ENCODE measurements at places on chromosomes 13 and 19.

- no peak for DNase-seq
Observed at GRCh38 chr13:113041293-113041690, 64.3 kb upstream of the F7 start.

- DNase-seq, result no peak
Observed at GRCh38 chr13:72004784-72005374, 137.9 kb upstream of the DACH1 start.

DNA sequence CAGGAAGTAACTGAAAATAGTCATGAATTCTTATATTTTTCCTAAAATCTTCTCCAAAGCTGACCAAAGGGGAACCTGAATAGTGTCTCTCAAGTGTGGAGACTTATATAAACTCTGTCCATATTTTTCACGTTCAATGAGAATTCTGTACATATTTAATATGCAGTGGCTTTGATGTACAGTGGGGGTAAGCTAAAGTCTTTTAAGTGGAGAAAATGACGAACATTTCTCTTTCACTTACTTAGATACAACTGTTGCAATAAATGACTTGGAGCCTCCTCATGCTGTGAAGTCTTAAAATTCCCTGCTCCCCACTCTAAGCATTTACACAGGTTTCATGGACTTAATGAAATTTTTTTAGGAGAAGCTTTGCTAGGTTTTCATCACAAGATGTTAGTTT lies 1196.7 kb downstream of the EFNB2 start:
- no peak for DNase-seq

DNA sequence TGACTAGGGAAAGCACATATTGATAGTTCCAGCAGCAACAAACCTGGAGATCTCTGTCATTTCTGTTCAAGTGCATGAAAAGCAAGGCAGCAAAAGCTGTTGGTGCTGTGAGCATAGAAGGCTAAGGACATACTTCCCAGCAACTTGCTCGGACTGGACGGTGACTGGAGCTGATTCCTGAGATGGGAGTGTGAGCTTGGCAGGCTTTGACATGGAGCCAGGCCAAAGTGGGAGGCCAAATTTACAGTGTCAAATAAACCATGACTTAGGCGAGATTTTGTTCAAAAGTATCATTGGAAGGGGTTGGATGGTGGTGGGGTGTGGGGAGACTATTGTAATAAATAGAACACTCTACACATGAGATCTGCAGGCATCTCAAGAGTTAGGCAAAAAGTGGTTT lies 5.9 kb upstream of the ARGLU1 start:
- no peak for DNase-seq

- no peak for DNase-seq
Observed at GRCh38 chr13:105991622-105992277, 543.7 kb downstream of the EFNB2 start.

DNA sequence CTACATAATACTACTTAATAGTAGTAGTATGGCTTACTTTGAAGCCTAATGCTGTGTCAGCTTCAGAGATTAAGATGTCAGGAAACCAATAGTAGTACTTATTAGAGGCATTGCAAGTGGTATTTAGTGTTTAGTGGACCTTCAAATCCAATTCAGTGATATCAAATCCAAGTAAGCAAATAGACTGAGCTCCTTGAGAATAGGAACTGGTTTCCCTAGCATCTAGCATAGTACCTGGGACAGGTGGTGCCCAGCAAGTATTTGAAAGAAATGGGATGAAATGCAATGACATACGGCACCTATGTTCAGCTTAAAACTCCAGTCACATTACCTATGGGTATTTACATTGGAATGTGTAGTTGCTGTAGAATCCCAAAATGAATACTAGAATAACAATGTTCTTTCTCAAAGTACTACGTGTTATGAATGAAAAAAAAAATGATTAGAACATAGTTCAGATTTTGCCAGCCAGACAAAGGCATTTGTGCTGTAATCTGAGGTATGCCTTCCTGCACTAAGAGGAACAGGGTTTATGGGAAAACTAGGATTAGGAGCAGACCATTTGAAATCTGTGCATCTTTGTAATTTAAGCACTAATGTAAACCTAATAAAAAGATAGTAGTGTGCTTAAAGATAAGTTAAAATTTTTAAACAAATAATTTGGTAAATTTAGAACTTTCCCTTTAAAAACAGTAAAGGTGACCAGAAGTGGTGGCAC lies 17.1 kb downstream of the LSM14A start:
- no peak for DNase-seq

- no peak for DNase-seq
Observed at GRCh38 chr13:22240716-22241115, 569.8 kb downstream of the FGF9 start.

DNA sequence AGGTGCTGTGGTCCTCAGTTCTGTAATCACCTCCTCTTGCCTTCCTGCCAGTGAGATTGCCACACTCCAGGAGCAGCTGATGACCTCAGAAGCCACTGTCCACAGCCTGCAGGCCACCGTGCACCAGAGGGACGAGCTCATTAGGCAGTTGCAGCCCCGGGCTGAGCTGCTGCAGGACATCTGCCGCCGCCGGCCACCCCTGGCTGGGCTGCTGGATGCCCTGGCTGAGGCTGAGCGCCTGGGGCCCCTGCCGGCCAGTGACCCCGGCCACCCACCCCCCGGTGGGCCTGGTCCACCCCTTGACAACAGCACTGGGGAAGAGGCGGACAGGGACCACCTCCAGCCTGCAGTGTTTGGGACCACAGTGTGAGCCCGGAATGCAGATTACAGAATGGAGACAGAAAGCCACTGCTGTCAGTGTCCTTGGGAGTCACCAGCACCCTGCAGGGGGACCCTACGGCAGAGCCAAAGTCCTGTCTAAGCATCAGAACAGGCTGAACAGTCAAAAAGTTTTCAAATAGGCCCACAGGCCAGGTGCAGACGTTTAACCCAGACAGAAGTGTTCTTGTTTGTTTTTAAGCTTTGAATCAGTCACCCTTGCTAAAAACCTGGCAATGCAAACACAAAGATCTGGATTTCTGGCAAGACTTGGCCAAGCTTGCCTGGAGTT lies 4.2 kb downstream of the VMAC start:
- no peak for DNase-seq

DNA sequence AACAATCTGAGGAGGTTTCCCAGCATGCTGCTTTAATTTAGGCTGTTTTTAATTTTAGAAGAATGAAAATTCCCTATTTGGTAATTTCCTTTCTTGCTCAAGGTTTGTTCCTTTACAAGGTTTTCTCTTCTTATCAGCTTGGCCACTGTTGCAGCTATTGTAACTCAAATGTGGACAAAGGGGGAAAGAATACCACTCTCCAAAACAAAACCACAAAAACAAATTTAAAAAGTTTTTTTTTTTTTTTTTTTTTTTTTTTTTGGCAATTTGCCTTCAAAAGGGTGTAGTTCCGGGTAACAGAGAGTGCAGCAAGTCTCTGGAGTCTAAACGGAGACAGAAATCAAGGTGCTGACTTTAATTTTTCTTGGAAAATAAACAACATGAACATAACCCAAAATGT lies 306.4 kb upstream of the ARGLU1 start:
- no peak for DNase-seq

- no peak for DNase-seq
Observed at GRCh38 chr13:103471896-103472295, 405.7 kb upstream of the SLC10A2 start.

DNA sequence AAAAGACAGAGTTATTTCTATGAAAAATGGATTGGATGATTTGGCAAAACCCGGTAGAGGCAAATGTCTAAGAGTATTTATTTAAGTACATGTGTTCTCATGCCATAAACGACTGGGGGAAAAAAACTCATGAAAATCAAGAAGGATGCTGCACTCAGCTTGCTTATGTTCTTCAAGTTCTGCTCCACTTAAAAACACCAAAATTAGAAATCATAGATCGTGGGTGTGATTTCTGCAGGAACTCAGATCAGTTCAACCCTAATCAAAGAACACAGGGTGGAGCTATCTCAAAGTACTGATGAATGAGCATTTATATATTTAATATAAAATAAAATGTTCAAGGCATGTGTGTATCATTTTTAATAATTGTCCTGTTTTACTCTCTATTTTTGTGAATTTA lies 103.8 kb downstream of the FGF14 start:
- DNase-seq, result no peak

DNA sequence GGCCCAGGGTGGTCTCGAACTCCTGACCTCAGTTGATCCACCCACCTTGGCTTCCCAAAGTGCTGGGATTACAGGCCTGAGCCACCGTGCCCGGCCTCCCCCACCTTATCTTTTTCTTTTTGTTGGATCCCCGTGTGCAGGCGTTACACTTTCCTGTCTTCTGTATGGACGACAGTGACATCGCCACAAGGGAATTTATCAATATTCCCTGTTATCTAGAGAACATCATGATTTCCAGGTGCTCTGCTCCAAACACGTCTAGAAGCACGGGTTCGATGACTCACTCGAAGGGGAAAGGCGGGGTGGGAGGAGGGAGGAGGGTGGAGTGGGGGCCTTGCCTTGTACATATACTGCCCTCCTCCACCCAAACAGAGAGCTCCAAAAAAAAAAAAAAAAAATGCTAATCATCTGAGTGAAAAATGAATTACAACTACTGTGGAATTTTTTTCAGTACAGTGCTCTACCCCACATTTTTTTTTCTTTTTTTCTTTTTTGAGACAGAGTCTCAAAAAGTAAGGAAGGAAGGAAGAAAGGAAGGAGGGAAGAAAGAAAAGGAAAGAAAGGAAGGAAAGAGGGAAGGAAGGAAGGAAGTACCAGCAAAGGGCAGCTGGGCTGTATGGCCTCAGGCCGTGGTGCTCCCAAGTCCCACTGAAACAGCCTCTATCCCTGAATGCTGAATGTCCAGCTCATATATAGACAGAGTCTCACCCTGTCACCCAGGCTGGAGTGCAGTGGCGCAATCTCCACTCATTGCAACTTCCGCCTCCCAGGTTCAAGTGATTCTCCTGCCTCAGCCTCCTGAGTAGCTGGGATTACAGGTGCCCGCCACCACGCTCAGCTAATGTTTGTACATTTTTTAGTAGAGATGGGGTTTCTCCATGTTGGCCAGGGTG lies 36.8 kb downstream of the INSR start:
- DNase-seq, result no peak

DNA sequence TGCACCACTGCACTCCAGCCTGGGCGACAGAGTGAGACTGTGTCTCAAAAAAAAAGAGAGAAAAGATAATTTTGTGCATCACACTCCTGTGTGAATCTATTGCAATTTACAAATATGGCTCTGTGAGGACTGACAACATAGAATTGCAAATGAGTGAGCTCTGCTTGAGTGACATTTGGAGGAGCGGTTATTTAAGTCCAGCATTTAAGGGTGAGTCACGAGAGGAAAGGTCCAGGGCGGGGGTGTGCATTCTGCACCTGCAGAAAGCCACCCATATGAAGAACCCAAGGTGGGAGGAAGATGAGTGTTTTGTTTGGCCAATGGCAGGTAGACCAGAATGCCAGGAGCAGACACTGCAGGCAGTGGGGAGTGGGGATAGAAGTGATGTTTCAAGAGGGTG lies 58.5 kb downstream of the DGKH start:
- no peak for DNase-seq

- peak; percentile 80 for DNase-seq
Observed at GRCh38 chr19:40718774-40719391, 2.0 kb downstream of the ITPKC start.

DNA sequence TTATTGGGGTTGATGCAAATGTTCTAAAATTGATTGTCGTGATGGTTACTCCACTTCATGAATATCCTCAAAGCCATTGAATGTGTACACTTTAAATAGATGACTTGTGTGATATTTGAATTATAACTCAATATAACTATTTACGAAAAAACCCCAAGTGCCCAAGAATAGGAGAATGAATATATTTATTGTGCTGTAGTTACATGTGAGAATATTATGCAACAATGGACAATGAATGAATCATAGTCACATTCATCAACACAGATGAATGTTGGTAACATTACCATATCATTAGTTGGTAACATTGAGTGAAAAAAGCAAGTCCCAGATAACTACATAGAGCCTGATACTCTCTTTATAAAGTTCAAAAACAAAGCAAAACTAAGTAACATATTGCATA lies 127.8 kb upstream of the UBL3 start:
- no peak for DNase-seq

DNA sequence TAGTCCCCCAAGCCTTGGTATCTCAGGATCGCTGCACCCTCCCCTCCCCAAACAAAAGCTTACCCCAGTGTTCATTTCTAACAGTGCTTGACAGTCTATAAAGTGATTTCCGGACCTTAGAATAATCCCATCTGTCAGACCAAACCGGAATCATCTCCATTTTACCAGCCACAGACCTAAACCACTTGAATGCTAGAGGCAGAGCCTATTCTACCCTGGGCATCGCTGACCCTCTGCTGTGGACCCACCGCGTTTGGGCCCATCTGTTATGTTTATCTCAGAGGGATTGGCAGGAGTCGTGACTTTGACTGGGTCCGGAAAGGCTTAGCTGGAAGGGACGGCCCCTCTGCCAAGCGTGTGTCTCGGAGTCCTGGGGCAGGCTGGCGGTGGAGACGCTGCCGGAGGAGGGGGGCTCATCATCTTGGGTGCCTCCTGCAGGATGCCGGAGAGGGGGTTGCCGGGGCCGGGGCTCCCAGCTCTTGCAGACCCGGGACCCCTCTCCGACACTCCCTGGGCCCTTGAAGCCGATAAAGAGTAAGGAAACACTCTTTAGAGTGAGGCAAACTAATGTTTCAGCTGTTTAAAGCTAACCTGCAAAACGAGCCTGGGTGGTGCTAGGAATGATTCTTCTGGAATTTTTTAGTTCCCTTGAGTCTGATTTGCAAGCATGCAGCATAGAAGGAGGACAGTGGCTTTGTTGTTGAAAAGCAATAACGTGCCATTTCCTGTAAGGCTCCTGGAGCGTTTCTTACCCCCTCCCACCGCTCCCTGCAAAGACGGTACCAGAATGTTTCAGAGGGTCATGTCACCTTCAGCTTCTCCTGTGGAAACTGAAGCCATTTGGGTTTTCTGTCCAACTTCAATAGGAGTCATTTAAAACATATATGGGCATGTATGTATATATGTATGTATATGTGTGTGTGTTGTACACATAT lies 1.3 kb downstream of the SLC25A42 start:
- DNase-seq, result no peak

GRCh38 chr19:35257113-35257461 lies 8.3 kb downstream of the LSR start:
- DNase-seq, result no peak

DNA sequence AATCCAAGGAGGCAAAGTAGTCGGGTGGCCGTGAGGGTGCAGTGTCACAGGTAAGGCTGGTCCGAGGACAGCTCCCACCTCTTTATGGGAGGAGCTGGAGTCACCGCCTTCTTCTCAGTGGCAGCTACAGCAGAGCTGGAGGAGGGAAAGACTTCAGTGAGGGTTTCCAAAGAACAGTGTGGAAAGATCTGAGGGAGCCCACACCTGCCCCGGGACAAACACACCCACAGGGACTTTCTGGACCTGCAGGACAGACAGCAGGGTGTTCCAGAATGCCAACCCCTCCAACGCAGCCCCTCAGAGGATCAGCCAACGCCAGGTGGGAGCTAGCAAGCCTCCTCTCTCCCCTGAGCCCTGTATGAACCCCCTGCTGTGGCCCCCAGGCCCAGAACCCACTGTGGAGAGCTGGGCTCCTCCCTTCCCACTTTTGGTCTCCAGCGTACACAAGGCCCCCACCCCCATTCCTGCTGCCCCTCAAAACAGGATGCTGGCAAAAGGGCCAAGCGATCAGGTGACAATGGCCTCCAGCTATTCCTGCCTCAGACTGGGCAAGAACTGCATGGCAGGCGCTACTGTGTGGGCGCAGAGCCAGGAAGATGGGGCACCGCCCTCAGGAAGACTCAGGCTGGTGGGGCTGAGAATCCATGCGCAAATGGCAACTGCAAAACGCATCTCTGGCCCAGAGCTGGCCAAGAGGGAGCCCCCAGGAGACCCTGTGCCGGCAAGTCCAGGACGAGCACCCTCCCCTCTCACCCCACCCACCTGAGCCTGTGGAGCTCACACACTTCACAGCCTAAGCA lies 3.5 kb upstream of the CD320 start:
- no peak for DNase-seq

- DNase-seq, result no peak
Observed at GRCh38 chr13:113902986-113903775, 39.3 kb upstream of the GAS6 start.

Measured in NCI-H526 (cell line).